NCI-H2107 (cell line): ENCODE measurements at places on chromosomes 6 and 20.

DNA sequence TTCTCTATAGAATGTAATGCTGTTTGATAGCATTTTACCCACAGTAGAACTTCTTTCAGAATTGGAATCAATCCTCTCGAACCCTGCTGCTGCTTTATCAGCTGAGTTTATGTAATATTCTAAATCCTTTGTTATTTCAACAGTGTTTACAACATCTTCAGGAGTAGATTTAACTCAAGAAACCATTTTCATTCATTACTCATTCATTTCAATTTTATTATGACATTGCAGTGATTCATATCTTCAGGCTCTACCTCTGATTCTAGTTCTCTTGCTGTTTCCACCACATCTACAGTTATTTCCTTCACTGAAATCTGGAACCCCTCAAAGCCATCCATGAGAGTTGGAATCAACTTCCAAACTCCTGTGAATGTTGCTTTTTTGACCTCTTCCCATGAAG, 93.7 kb downstream of the ZFAND3 start:
- DNase-seq: no peak

- DNase-seq: no peak
Observed at GRCh38 chr20:13755809-13756208, 28.9 kb downstream of the ESF1 start.

GRCh38 chr6:8905757-8906156, 470.4 kb upstream of the SLC35B3 start:
- DNase-seq: no peak

DNA sequence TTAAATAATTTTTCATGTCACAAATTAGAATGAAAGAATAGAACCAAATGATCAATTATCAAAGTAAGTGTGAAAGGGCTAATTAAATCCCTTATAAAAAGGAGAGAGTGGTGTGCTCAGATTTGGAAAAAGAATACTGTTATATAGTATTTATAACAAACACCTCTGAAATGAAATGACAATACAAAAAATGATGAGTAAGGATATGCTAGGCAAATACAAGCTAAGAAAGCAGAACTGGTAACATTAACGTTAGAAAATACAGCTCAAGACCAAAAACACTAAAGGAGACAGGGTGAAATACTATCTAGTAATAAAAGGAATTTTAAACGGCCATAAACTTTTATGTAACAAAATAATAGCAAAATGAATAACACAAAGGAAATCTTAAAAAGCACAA, 324.2 kb upstream of the RUNX2 start:
- DNase-seq: no peak

GRCh38 chr6:146357578-146358430, 185.8 kb upstream of the RAB32 start:
- DNase-seq: no peak

DNA sequence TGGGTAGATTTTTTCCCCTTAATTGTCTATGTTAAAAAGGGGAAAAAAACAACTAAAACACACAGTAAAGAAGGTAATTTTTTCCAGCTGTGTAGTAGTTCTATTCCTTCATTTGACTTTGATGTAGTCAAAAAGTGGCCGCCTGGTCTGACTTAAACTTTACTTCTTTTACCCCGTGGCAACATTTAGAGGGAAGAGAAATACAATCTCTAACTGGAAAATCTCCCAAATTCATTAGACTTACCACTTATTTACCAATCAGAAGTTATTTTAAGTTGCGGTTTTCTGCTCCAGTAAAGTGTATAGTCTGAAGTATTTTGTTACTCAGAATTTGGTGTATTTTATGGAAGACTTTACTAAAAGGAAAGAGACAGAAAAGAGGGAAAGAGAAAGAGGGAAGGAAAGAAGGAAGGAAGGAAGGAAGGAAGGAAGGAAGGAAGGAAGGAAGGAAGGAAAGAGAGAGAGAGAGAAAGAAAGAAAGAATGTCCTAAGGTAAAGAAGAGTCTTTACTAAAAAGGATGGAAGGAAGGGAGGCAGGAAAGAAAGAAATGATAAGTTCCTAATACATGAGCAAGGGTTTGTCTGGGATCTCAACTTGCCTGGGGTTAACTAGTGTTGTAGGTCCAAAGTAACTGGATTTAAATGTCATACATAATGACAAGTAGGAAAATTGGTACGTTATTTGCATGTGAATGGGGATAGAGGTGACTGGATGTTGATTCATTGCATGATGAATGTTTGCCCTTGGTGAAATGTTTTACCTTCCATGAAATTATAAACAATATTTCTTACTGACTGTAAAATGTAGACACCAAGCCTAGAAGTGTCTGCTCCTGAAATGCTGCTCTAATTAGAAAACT, 135.1 kb downstream of the SAMD5 start:
- no peak for DNase-seq

- DNase-seq: no peak
Observed at GRCh38 chr20:9758752-9759151, 80.1 kb downstream of the PAK5 start.

- DNase-seq: no peak
Observed at GRCh38 chr6:52635049-52635577, 35.8 kb upstream of the TMEM14A start.

GRCh38 chr20:41293269-41294037, 24.1 kb downstream of the ZHX3 start:
- no peak for DNase-seq

DNA sequence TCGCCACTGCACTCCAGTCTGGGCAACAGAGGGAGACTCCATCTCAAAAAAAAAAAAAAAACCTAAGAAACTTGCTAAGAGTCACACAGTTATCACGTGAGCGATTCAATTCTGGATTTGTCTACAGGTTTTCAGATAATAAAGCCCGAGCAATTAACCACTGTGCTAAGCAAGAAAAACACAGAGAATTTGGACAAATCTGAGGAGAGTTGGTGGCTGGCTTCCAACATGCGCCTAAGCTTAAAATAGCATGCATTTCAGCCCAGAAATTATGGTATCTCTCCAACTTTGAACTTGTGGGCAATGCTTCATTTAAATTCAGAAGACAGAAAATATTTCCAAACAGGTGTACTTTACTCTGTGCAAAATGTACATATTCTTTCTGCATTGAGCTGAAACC, 232.9 kb downstream of the TSHZ2 start:
- no peak for DNase-seq

DNA sequence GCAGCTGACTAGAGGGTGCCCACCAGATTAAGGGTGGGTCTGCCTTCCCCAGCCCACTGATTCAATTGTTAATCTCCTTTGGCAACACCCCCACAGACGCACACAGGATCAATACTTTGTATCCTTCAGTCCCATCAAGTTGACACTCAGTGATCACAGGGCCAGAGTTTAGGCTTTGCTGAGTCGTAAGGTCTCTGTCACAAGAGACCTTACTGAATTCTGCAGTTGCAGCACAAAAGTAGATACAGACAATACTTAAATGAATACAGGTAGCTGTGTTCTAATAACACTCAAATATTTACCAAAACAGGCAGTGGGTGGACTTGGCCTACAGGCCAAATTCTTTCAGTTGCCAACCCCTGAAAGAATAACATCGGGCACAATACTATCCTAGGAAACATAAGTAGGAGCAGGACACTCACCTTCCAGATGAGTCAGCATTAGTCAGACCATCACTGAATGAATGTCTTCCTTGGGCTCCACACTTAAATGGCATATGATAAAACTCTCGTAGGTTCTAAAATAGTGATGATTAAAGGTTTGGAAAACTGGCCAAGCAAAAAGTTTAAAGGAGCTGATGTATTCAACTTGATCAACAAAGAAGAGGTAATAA, 190.0 kb downstream of the UBE3D start:
- DNase-seq: no peak

DNA sequence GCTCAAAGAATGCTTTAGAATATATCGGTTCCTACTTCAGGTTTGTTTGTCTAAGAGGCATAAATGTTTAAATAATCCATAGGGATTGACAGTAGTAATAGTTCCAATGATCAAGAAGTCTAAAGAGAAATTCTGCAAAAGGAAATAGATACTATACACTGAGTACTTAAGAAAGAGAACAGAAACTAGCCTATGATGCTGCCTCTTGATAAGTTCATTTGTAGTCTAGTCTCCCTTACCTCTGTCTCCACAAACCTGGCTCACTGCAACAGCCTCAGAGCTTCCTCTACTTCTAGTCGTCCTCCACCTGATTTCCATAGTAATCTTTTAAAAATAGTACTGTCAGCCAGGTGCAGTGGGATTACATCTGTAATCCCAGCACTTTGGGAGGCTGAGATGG, 511.8 kb downstream of the LMBRD1 start:
- DNase-seq: no peak

GRCh38 chr6:122126894-122127293, 272.6 kb upstream of the HSF2 start:
- DNase-seq: no peak

GRCh38 chr6:22596011-22596410, 26.6 kb downstream of the HDGFL1 start:
- DNase-seq: no peak

GRCh38 chr6:6711031-6711785, 122.7 kb downstream of the LY86 start:
- no peak for DNase-seq

DNA sequence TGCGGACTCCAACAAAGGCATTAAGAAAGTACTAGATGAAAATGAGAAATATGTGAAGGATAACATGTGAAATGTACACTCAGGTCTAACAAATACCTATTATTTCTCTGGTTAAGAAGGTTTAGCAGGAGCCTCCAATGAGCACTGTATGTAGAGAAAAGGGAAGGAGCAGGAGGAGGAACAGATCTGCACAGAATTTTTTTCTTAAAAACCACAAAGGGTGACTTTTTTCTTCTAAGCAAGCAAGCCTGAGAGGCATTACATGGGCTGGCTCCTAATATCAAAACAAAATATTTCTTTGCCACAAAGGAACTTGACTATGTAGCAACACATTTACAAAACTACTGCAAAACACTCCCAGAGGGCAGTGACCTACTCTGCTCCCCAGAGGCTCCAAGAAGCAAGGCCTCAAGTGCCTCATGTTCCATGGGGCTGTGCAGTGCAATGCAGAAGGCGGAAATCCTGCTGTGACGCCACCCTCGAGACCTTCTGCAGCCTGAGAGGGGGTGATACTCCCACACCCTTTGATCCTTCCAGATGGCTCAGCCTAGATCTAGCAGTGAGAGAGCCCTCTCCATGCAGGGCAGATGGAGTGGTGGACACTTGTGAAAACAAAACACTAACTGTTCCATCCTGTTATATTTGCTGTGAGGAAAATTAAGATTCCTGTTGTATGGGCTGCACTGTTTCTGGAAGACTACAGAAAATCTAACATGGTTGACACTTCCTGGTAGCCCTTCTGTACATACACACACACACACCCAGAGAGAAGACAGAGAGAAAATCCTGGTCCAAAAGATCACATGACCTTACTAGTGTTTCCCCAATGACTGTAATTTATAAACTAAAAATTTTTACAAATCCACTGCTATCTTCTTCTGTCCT, 36.0 kb upstream of the SMIM29 start:
- DNase-seq: no peak

DNA sequence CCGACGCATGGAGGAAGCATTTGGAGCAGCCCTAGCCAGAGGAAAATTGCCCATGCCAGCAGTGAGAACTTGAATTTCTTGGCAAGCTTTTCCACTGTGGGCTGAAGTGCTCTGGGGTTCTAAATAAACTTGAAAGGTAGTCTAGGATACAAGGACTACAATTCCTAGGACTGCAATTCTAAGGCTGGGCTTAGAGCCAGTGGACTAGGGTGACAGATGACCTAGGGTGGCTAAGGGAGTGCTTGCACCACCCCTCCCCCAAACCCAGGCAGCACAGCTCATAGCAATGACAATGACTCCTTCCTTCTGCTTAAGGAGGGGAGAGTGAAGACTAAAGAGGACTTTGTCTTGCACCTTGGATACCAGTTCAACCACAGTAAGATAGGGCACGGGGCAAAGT, 122.3 kb downstream of the THBS2 start:
- no peak for DNase-seq

- no peak for DNase-seq
Observed at GRCh38 chr6:42661540-42662153, 60.8 kb downstream of the PRPH2 start.

- DNase-seq: no peak
Observed at GRCh38 chr6:52360601-52361413, 1.1 kb upstream of the PAQR8 start.

- DNase-seq: no peak
Observed at GRCh38 chr6:99189823-99190721, 159.4 kb downstream of the FAXC start.

DNA sequence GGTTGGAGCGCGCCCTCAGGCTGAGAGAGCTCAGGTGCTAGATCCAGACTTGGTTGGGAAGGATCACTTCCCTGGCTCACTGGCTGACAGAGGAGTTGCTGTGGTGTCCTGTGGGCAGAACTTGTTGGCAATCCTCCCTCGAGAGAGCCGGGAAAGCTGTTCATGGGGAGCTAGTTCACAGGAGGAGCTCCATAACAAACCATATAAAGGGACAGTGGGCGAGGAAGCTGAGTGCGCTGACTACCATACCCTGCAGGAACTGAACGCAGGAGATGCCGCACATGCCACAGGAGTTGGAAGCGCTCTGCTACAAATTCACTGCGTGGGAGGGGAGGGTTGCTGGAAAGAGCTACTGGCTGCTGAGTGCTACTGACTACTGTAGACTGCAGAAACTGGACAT, 243.2 kb downstream of the OGFRL1 start:
- DNase-seq: no peak

- DNase-seq: no peak
Observed at GRCh38 chr6:145632971-145633370, 102.3 kb downstream of the EPM2A start.

DNA sequence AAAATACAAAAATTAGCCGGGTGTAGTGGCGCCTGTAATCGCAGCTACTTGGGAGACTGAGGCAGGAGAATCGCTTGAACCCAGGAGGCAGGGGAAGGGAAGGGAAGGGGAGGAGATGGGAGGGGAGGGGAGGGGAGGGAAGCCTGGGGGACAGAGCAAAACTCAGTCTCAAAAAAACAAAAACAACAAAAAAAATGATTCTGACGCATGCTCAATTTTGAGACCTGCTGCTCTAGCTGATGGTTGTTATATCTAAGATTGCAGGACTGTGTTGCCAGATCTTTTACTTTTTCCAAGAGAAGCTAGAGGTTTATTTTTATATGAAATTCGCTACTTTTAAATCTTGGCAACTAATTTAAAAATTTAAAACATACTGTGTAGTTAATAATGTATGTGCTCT, 2.4 kb upstream of the WFDC2 start:
- no peak for DNase-seq

GRCh38 chr20:64036346-64037198, 590 bp downstream of the C20orf204 start:
- no peak for DNase-seq

- no peak for DNase-seq
Observed at GRCh38 chr6:168064226-168064807, 14.7 kb downstream of the FRMD1 start.

- DNase-seq: no peak
Observed at GRCh38 chr6:77249560-77249959, 213.7 kb downstream of the HTR1B start.

- no peak for DNase-seq
Observed at GRCh38 chr20:2780948-2781347, 19.5 kb downstream of the CPXM1 start.
